CD4-positive, alpha-beta T cell (primary cell): ENCODE measurements at places on chromosomes 4 and X.

GRCh38 chrX:1027133-1027532, 185.3 kb downstream of the CRLF2 start:
- no peak for DNase-seq
- H3K27ac ChIP-seq, result no peak overlapping the region
- no peak overlapping the region for H3K4me3 ChIP-seq
- no peaks in the 10 kb centered on the region for H3K27me3 ChIP-seq

GRCh38 chr4:164943192-164943591, 34.3 kb downstream of the TRIM61 start:
- DNase-seq, result no peak
- H3K36me3 ChIP-seq, result no peaks in the 10 kb centered on the region

DNA sequence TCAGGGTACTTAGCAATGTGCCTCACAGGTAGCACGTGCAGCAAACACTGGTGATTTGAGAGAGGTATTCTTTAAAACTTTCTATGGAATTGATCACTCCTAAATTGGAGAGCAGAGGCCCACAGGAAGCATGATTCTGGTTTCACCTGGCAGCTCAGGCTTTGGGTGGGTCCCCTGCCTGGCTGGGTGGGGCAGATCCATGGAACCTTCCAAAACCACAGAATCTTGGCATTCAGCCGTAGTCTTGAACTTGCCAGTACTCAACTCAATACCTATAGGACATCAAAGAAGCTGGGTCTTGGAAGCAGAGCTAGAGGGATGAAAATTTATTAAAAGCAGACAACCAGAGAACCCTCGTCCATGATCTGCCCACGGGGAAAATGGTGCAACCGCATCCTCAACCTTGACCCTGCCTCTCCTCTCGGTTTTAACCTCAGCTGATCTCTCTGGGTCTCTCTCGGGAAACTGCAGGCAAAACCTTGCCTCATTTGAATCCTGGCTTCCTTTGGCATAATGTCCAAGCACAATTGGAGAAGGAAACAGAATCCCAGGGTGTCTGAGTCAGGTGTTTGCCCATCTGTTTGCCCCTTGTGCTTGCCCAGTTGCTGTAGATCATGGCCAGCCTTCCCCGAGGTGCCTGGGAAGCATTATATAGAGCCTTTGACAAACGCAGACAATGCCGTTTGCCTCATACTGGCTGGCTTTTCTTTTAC, 22.9 kb downstream of the OTOP1 start:
- DNase-seq, result no peak
- no peak overlapping the region for H3K4me3 ChIP-seq
- no peaks in the 10 kb centered on the region for H3K4me1 ChIP-seq
- no peak overlapping the region for H3K27ac ChIP-seq

GRCh38 chr4:85402371-85402770, 72.6 kb upstream of the ARHGAP24 start:
- H3K4me1 ChIP-seq, result no peaks in the 10 kb centered on the region
- no peak for DNase-seq
- no peak overlapping the region for H3K4me3 ChIP-seq
- H3K27ac ChIP-seq, result no peak overlapping the region

- no peak overlapping the region for H3K27ac ChIP-seq
- no peaks in the 10 kb centered on the region for H3K27me3 ChIP-seq
- no peak for DNase-seq
- peaks cover 39% of the 10 kb centered on the region for H3K36me3 ChIP-seq
- H3K4me3 ChIP-seq, result no peak overlapping the region
Measured at GRCh38 chr4:128830906-128831503, 21.5 kb downstream of the JADE1 start.

DNA sequence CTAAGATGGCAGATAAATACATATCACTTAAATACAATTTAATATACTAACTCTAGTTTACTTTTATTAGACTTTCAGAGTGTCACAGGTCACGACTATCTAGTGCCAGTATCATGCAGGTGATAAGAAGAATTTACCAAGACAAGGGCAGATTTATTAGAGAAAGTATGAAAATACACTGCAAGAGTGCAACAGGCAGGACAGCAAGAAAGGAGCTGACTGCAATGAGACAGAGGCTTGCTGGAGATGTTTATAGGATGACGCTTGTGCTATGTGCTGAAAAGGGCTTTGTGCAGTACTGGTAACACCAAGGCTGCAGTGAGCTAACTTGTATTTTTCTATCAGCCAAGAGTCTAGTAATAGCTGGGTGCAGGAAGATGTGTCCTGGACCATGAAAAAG, 96.7 kb upstream of the QRFPR start:
- H3K27ac ChIP-seq, result no peak overlapping the region
- H3K36me3 ChIP-seq, result no peaks in the 10 kb centered on the region
- H3K27me3 ChIP-seq, result peaks cover 4% of the 10 kb centered on the region
- no peak for DNase-seq
- no peak overlapping the region for H3K4me3 ChIP-seq

GRCh38 chrX:120749141-120749846, 119.4 kb upstream of the C1GALT1C1 start:
- H3K4me1 ChIP-seq, result peaks cover 17% of the 10 kb centered on the region
- DNase-seq, result no peak
- H3K36me3 ChIP-seq, result no peaks in the 10 kb centered on the region
